Amygdala (tissue), 56 donors: ENCODE measurements at places on chromosomes 6 and 20.

GRCh38 chr6:112321941-112322424, 25.1 kb upstream of the RFPL4B start:
- DNase-seq, result no peak

- no peak for DNase-seq
These were observed 21.0 kb downstream of the TCF15 start for GRCh38 chr20:588932-589672.

DNA sequence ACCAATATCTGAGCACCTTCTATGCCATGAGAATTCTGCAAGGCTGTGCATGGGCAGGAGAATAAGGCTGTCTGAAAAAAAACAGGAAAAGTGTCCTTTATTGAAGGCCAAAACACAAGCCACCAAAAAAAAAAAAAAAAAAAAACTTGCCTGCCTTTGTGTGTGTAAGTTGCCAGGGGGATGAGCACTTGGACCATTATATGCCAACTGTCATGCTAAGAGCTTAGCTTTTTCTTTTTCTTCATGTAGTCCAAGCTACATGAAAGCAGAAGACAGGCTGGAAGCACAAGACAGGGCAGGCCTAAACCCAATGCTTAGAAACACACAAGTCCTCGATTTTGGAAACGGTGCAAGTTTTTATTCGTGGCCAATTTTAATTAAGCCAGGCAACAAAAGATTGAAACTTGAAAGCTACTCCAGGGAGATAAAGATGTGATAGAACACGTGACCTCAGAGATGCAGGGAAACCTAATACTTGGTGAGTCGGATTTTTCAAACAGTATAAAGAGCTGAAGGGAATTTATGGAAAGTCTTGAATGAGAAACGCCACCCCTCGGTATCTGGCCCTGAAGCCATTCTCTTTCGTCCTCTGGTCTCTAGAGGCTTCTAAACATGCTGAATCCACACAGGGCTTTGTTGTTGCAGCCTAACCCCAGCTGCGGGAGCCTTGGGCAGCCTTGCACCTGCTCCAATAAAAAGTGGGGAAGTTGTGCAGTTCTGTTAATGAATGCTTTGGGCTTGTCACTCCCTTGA, 8.6 kb downstream of the BMP7 start:
- no peak for DNase-seq

- no peak for DNase-seq
These were observed 903.9 kb upstream of the MAP3K7 start for GRCh38 chr6:91490671-91491301.

GRCh38 chr6:18422136-18422535, 35.0 kb downstream of the RNF144B start:
- no peak for DNase-seq

GRCh38 chr6:139174961-139175360, 40.1 kb downstream of the HECA start:
- no peak for DNase-seq

- DNase-seq, result no peak
These were observed 155.6 kb upstream of the TBX18 start for GRCh38 chr6:84920021-84920420.

- no peak for DNase-seq
These were observed 40.7 kb downstream of the CPXM1 start for GRCh38 chr20:2759603-2760296.

- DNase-seq, result no peak
These were observed 29.7 kb downstream of the CEP162 start for GRCh38 chr6:84197708-84198107.

DNA sequence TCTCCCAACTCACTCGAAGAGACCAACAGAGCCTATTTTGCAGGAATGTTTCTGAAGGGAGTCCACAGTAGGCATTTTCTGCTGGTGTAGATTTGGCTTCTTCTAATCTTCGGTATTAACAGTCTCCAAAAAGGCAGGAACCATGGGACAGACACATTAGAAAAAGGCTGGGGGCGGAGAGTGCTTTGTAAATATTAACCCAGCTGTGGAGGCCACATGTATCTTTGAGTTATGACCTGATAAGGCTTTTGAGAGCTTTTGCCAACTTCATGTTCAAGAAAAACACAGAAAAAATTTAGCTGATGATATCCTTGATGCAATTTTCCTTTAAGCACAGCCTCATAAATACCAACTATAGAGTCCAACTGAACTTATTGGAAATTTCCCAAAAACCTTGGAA, 119.4 kb upstream of the TSHZ2 start:
- no peak for DNase-seq

- no peak for DNase-seq
These were observed 152.4 kb upstream of the SNX9 start for GRCh38 chr6:157670466-157671186.

GRCh38 chr20:53080969-53081871, 109.1 kb downstream of the TSHZ2 start:
- no peak for DNase-seq

GRCh38 chr6:170487707-170488329, 65.3 kb downstream of the PSMB1 start:
- no peak for DNase-seq

GRCh38 chr6:134910593-134910935, 39.3 kb downstream of the ALDH8A1 start:
- DNase-seq, result no peak

DNA sequence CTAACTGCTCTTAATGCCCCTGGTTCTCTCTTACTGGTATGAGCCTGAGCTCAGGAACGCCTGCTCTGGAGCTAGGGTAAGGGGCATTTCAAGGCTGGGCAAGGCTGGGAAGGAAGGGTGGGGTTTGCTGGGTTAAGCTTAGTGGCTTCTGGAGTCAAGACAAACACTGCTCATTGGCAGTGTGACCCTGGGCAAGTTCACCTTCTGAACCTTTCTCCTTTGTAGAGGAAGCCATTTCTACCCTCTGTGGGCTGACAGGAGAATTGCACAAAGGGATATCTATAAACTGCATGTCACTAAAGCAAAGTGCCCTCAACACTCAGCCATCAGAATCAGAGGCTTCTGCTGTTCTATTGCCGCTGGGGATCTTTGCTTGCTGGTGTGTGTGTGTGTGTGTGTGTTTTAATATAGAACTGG, 20.3 kb upstream of the LRRN4 start:
- no peak for DNase-seq

DNA sequence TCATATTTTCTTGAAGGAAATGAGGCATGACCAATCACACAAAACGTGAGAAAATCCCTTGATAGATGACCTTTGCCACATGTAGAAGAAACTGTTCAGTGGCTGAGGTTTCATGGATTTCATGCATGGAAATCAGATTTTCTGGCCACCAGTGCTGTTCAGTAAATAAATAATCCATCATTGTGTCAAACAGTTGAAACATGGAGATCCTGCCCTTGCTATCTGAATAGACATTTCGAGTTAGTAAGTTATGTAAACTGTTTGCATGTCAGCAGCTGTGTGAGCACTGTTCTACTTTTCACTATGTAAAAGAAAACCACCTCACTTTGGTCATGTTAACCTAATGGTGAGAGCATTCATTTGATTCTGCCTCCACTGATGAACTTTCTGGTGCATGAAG, 793.9 kb upstream of the EPHA7 start:
- no peak for DNase-seq

- no peak for DNase-seq
These were observed 22.3 kb downstream of the FAM50B start for GRCh38 chr6:3871515-3871914.

DNA sequence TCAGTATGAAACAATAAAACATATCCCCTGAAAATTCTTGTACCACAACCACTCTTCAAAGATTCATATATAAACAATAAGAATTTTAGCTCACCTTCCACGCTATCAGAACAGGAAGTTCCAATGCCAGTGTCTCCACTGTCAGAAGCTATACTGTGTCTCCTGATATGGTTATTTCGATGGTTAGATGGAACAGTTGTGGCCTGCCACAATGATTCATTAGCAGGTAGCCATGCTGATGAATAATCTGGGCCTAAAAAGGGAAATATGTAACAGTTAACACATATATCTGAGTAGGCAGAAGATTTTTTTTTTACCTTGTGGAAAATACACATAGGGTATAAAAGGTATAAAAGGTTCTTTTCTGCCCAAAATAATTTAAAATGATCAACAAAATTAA, 19.0 kb downstream of the CEP85L start:
- DNase-seq, result no peak

DNA sequence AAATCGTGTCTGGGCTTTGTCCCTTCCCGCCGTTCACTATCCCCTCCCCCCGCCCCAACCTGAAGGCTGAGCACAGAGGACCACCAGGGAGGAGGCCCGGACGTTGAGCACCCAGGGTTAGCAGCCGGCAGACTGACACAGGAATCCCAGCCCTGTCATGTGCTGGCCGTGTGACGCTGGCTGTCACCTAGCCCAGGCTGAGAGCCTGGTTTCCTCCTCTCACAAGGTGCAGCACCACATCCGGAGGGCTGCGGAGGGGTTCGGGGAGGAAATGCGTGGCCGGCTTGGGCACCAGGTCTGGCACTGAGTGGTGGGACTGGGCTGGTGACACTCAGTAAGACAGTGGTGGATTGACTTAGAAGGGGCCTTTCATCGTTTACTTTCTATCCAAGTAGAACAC, 4.6 kb upstream of the LSM14B start:
- no peak for DNase-seq

- DNase-seq, result no peak
These were observed 264.2 kb upstream of the PREP start for GRCh38 chr6:105667056-105667455.

DNA sequence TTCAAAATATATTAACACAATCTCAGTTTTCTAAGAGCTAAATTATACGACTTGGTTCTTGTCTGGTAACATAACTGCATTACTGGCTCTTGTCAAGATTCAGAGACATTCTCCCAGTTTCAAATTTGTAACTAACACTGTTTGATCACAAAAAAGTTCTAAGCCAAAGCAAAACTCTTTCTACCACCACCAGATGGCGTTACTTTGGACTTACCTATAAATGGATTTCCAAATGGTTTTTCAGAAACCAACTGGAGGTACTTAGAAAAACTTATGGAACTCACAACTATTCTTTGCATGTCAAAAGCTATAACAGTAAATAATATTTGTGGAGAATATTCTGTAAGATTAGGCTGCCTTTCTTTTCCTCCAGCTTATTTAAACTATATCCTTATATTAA, 34.2 kb upstream of the GFRAL start:
- DNase-seq, result no peak

GRCh38 chr6:159833556-159833955, 33.5 kb downstream of the PNLDC1 start:
- DNase-seq, result no peak

- no peak for DNase-seq
These were observed 92.5 kb upstream of the CCDC167 start for GRCh38 chr6:37592085-37592698.

- peak; percentile 38 for DNase-seq
These were observed 17.5 kb upstream of the ZNF831 start for GRCh38 chr20:59145924-59146779.

DNA sequence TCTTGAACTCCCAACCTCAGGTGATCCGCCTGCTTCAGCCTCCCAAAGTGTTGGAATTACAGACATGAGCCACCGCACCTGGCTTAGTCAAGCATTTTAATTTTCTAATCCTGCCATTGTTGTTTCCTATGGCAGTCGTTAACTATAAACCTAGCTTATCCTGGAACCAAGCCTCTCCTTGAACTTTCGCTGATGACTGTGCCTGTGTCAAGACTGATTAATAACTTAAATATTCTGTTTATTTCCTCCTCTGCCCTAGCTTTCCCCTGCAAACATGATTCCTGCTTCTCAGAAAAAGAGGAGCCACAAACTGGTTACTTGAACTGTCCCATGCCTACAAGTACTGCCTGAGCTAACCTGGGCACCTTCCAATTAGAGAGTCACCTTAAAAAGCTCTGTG, 1.5 kb downstream of the VNN1 start:
- DNase-seq, result no peak

- no peak for DNase-seq
These were observed 237.0 kb downstream of the LRFN2 start for GRCh38 chr6:40349901-40350746.

DNA sequence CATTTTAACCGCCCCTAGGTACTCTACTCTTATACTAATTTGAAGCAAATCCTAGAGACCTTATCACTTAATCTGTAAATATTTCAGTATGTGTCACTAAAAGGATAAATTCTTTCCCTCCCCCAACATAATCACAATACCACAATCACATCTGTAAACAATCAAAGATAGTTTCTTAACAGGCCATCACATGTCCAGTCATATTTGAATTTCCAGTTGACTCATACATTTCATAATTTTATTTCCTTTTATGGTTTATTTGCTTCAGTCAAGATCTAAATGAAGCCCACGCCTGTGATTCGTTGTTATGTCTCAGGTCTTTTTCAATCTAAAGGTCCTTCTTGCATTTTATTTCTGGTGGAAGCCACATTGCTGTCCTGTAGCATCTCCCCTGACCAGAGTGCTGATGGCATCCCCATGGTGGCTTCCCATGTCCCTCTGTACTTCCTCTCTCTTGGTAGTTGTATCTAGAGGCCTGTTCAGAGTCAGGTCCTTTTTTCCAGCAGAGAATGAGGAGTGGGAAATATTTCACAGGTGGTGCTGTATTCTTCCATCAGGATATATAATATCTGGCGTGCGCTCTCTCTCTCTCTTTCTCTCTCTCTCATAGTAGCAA, 128.6 kb upstream of the SLC22A23 start:
- no peak for DNase-seq

DNA sequence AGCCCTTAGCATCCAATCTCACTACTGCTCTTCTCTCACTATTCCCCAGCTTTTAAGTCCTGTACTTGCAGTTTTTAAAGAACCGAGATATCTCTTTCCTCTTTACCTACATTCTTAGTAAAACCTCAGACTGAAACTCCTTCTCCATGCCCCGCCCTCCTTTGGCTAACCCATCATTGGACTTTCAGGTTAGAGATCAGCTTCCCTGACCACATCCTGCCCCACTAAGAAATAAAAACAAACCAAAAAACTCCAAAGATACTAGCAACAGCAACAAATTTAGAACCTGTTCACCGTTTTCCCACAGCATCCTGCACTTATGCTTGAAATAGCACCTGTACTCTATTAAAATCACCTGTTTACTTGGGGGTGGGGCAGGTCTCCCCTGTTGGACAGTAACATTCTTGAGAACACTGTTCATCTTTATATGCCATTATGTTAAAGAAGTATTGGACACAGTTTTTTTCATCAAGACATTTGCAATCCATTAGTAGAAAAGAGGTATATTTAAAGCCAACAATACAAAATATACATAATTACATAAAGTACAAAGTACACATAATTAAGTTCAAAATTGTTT, 16.3 kb upstream of the SMAP1 start:
- DNase-seq, result no peak
